GM12878 (cell line): ENCODE measurements at places on chromosomes 12 and 14.

DNA sequence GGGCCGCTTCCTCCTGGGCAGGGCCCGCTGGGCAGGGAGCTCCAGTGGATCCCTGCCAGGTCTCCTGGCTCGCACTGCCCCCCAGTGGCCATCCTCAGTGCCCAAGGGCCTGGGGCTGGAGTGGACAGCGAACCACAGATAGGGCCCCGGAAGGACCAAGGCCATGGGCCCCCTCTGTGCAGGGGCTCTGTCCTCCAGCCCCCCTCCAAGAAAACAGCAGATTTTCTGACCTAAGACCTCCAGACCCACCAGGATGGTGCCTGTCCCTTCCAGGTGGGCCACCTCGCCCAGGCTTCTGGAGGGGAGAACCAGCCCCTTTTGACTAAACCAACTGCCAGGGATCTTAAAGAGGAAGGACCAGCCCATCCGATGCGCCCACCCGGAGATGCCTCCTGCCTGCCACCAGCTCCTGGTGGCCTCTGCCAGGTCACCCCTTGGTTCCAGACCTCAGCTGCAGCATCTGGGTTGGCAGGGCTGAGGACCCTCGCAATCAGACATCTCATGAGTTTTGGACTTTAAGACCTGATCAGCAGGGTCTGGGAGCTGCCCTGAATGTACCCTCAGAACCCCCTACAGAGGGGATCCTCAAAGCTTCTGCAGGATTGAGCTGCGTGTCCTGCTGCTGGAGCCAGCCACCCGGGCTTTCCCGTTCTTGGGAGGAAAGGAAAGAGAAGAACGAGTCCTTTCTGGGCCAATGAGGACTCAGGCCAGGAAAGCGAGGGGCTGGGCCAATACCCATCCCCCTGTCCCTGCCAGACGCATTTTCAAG is 325.8 kb upstream of the DIO3 start:
- DNase-seq, result no peak

DNA sequence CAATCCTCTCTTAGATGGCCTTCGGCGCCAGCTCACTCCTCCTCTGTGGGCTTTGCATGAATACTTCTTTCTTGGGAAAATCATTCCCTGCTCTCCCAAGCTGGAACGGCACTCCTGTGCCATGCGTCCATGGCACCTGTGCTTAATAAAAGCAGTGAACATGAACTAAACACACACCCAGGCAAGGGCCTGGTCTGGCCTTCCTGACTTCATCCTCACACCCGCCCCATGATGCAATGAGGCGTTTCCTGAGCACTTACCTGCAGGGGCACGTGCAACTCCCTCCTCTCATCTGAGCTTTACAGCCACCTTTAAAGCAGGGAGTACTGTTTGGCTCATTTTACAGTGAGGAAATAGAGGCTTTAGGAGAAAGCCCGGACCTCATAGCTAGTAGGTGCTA is 219.8 kb downstream of the SLC41A2 start:
- DNase-seq, result no peak

- DNase-seq, result no peak
These were observed 9.5 kb downstream of the HHIPL1 start for GRCh38 chr14:99654235-99654985.

DNA sequence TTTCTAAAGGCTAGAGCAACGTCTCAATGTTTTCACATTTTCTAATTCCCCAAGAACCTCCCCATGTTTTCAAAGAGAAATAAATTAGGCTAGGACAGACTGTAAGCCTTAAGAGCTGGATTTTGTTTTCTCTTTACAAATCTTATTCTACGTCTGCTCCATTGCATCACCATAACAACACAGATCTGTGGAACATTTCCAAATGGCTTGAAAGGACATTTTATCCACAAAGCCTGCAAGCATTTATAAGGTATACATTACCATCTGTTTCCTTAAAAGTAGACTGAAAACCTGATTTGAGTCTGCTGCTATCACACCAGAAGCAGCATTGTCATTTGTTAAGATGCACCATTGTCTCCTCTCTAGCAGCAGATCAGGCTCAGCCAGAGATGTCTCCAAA is 115.3 kb upstream of the PLEKHA5 start:
- no peak for DNase-seq

GRCh38 chr14:104826861-104827176 is 25.9 kb downstream of the ZBTB42 start:
- no peak for DNase-seq

DNA sequence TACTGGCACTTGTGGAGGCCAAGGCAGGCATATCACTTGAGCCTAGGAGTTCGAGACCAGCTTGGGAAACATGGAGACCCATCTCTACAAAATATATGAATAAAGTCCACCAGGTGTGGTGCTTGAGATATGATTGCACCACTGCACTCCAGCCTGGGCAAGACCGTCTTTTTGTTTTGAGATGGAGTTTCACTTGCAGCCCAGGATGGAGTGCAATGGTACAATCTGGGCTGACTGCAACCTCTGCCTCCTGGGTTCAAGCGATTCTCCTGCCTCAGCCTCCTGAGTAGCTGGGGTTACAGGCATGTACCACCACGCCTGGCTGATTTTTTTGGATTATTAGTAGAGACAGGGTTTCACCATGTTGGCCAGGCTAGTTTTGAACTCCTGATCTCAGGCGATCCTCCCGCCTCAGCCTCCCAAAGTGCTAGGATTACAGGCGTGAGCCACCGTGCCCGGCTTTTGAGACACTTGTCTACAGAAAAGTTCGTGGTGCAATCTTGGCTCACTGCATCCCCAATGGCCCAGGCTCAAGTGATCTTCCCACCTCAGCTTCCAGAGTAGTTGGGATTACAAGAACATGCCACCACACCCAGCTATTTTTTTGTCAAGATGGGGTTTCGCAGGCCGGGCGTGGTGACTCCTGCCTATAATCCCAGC is 16.3 kb upstream of the ATP5F1B start:
- DNase-seq, result no peak

DNA sequence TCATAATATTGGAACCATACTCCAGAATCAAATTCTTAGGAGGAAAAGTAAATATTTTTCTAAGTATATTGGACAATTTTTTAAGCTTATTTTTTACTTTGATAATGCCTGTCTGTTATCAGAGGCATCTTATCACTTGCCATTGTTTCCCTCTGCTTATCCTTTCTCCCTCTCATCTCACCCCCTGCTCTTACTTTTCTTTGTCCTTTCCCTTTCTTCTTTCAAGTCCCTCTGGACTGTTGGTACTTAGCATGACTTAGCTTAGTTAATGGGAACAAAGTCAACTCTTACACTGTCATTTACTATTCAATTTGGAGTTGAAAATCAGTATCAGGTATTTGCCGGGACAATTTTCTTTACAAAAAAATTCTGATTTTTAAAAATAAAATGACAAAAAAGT is 45.2 kb downstream of the ABCD2 start:
- DNase-seq, result no peak

- no peak for DNase-seq
These were observed 581.2 kb downstream of the LRFN5 start for GRCh38 chr14:42187846-42188245.

- no peak for DNase-seq
These were observed 193.3 kb upstream of the SYT1 start for GRCh38 chr12:78671295-78671694.

- no peak for DNase-seq
These were observed 96.6 kb downstream of the EMP1 start for GRCh38 chr12:13293096-13293495.

- no peak for DNase-seq
These were observed 395.2 kb upstream of the TMTC1 start for GRCh38 chr12:30178916-30179315.

GRCh38 chr14:103085106-103086091 is 1.4 kb downstream of the LBHD2 start:
- DNase-seq, result no peak

- DNase-seq, result no peak
These were observed 41.4 kb upstream of the TBX5 start for GRCh38 chr12:114447274-114447716.

DNA sequence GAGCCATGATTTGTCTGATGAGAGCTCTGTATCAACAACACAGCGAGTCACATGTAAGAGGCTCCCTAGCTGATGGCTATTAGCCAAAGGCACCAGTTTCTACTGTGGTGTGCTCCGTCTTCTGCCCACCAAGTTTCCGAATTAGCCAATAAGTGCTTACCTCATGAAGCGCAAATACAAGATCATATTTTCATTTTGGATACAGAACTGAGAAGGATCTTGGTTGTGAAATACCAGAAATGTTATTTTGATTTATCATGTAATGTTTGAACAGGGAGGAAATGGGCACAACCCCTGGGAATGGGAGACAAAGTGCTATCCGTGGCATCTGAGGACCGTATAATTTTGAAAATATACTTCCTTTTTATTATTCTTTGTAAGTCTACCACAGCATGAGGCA is 234.3 kb downstream of the DACT1 start:
- no peak for DNase-seq

GRCh38 chr12:104049903-104050356 is at the start of gene GLT8D2:
GLT8D2 (minus strand) TSS chr12:104050187; CDS start chr12:104019648, 30,539 bp downstream.
- DNase-seq, result no peak

- no peak for DNase-seq
These were observed 135.0 kb upstream of the LRIG3 start for GRCh38 chr12:59055204-59055860.

DNA sequence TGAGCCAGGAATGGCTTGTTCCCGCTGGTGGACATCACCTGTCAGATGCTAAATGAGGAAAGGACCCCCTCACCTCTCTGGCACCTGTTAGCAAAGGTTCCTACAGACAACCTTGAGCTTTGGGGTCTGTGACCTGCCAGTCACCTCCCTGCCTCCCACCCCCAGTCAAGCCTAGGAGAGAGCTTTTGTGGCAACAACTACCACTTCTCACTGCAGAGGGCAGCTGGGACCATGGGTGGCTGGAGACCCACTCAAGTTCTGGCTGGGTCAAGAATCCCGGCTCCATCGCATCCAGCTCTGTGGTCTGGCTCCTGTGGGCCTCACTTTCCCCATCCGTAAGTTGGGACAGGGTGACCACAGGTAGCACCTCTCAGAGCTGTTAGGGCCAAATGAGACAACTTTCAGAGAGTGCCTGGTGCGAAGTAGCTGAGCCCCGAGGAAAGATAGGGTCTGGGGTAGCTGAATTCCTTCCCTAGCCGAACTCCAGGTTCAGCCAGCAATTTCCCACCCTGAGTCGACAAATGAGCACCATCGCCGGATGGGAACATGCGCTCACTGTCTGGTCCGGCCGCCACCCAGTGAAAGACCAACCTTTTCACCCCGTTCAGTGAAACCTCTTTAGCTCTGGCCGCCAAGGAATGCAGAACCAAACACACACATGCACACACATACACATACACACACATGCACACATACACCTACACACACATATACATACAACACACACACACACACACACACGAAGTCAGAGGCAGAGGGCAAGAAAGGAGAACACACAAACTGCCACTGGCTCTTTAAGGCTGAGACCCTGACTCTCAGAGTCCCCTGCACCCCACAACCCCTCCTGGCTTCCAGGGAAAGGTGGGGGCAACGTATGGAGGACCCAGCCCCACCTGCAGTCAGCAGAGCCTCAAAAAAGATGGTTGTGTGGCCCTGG is 1.9 kb downstream of the TMEM119 start:
- no peak for DNase-seq

DNA sequence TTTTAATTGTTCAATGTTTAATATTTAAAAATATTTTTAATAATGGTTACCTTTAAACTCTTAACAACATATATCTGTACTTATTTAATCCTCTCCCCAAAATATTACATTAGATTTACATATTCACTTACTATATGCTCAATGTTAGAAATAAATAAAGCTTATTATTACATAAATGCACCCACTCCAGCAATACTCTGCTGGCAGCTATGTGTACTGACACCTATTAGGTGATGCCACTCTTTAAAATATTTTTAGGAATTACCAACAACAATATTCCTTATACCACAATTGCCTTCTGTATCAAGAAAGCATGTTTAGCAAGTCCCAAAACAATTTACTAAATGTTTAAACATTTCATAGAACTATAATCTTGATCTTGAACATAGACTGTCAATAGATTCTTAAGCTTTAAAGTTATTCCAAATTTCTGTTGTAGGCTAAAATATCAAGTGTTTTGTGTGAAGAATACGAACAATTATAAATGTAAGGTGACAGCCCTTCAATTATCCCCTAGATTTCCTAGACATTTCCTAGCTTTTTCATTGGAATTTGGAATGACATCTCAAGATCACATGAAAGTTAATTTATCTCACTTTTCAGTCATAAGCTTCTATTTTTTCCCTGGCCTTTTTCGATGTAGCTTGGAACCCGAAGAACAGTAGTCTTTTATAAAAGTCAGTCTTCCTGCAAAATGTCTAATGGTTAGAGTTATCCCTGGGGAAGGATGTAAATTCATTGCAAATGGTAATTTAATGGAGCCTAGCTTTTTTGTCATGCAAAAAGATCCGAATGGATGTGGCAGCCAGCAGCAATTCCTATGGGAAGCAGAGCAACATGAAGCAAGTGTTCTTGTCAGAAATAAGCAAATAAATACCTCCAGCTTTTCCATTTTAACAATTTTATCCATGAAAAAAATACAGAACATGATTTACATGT is 907.5 kb upstream of the ATXN7L3B start:
- DNase-seq, result no peak

DNA sequence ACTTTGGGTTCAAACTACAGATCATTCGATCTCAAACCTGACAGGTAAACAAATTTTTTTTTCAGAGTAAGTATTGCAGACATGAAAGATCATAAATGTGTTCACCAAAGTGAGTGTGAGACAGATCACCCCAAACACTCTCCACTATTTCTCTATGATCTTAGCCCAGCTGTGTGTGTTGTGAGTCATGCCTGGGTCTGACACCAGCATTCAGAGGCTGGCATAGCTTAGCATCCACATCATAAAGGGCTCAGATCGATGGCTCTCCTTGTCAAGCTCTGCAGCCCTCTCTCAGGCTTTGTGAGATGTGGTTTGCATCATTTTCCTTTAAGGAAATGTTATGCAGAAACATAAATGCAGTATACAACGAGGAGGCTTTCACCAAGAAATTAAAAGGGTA is 164.9 kb downstream of the ETV6 start:
- no peak for DNase-seq

DNA sequence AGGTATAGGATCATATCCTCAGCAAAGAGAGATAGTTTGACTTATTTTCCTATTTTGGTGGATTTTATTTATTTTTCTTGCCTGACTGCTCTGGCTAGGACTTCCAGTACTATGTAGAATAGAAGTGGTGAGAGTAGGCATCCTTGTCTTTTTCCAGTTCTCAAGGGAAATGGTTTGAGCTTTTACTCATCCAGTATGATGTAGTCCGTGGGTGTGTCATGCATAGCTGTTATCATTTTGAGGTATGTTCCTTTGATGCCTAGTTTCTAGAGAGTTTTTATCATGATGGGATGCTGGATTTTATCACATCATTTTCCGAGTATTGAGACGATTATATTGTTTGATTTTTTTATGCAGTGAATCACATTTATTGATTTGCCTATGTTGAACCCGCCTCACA is 97.2 kb downstream of the MGAT4C start:
- DNase-seq, result no peak

- DNase-seq, result no peak
These were observed at the start of gene NFE2 for GRCh38 chr12:54300732-54301427. NFE2 (minus strand) TSS chr12:54301015; CDS start chr12:54295248, 5,767 bp downstream.

- DNase-seq, result no peak
These were observed 554 bp upstream of the DEGS2 start for GRCh38 chr14:100159865-100160533.

- DNase-seq, result peak; percentile 89
These were observed 3.0 kb downstream of the EVL start for GRCh38 chr14:100067971-100068959.
